Endothelial cell (in vitro differentiated cells): ENCODE measurements at places on chromosomes 7 and 10.

DNA sequence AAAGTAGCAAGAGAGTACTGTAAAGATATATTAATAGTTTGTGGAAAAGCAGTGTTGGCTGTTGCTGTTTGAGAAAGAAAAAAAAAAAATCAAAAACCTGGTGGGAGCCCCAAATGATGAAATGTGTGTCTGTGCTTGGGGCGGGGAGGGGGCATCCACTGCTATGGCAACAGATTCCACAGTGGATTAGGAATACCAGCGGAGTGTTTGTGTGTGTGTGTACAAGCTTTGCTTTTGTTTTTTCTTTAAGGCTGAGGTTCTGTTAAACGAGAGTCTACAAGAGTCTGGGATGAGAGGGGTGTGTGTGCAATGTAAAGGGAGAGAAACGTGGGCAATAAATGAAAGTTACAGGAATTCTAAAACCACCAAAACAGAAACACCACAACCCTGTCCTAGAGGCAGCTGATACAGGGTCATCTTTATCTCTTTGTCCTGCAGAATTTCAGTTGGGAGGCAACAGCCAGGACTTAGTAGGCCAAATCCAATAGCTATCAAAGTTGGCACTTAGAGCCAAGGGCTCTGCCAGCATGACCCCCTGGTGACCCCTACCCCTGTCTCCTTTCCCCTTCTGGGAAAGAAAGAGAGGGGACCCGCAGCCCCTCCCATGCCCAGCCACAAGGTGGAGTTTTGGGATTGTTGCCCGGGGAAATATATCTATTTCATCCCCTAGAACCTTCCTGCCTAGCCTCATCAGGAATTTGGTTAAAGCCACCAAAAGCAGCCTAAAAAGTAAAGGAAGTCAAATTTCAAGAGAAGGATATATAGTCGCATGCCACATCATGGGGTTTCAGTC lies 85.4 kb downstream of the OSBPL3 start:
- no peak for DNase-seq

- no peak for DNase-seq
These were observed 31.7 kb downstream of the ASAH2 start for GRCh38 chr10:50219646-50220045.

- DNase-seq, result no peak
These were observed 49.0 kb downstream of the PRR15 start for GRCh38 chr7:29612596-29612995.

DNA sequence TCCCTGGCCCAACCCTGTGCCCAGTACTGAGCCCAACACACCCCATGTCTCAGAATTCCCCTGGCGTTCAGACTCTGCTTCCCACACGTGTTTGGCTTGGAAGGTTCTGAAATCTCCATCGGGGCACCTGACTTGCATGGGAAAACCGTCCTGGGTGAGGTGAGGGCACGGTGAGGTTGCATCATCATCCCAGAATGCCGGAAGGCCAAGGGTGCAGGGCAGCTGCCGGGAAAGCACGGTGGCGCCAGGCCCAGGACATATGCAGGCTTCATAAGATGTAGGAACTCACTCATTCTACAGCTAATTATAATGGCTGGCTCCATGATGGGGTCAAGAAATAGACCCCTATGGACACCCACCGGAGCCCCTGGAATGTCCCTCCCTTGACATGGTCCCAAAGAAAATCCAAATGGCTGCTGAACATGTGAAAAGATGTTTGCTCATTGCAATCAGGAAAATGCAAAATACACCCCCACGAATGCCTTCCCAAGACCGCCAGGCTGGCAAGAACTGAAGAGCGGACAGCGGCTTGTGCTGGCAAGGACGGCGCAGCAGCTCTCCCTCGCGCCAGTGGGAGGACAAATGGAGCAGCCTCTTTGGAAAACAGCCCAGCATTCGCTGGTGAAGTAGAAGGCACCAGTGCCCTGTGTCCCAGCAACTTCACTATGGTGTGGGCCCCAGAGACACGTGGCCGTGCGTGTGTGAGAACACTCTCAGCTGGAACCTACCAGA lies 2.3 kb downstream of the KNDC1 start:
- no peak for DNase-seq

DNA sequence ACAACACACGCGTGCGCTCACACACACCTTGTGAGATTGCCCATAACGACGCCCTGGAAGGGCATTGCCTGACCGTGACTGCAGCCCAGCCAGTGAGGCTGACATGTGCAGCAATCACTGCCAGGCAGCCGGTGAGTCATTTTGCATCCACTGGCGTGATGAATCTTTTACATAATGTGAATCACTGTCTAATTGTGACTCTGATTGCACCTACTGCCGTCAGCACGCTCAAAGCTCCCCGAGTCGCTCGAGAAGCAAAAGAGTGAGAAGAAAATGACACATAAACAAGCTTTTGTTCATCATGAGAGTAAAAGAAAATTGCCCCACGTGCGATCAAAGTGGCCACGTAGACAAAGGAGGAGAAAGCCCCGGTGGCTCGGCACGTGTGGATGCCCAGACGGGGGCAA lies 117.4 kb upstream of the PFKP start:
- no peak for DNase-seq

GRCh38 chr7:148700661-148701064 lies 2.0 kb downstream of the CUL1 start:
- no peak for DNase-seq

DNA sequence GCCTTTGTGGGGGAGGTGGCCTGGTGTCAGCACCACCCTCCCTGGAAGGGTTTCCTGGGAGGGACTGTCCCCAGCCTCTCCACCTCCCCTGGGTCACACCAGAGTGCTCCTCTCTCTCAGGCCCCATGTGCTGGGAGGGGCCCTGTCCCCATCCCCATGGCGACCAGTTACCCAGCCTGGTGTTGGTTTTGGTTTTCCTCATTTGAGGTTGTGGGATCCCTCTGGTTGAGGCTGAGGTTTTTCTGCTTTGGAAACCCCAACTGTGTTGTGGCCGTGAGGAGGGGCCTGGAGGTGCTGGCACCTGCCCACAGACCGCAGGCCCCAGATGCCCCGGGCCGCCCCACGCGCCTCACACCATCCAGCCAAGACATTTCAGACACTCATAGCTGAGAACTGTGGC lies 106.3 kb downstream of the GRK5 start:
- DNase-seq, result no peak

- no peak for DNase-seq
These were observed 20.3 kb upstream of the DNA2 start for GRCh38 chr10:68492118-68492517.

GRCh38 chr10:125882596-125882995 lies 1.5 kb upstream of the DHX32 start:
- no peak for DNase-seq

DNA sequence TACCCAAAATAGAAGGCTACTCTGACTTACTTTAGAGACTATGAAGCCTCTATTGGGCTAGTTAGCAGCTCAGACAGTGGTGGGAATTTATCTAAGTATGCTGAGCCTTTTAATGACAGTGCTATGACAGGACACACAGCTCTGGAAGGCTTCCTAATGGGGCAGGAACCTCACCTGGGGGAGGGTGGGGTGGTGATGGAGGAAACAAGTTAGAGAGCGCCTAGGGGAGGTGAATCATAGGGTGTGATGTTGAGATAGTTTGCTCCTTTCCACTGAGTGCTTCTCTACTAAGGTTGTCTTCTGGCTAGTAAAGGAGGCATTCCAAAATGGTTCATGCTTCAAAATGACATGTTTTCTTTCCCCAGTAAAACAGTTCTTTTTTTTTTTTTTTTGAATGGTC lies 42.1 kb downstream of the PPP1R9A start:
- no peak for DNase-seq

DNA sequence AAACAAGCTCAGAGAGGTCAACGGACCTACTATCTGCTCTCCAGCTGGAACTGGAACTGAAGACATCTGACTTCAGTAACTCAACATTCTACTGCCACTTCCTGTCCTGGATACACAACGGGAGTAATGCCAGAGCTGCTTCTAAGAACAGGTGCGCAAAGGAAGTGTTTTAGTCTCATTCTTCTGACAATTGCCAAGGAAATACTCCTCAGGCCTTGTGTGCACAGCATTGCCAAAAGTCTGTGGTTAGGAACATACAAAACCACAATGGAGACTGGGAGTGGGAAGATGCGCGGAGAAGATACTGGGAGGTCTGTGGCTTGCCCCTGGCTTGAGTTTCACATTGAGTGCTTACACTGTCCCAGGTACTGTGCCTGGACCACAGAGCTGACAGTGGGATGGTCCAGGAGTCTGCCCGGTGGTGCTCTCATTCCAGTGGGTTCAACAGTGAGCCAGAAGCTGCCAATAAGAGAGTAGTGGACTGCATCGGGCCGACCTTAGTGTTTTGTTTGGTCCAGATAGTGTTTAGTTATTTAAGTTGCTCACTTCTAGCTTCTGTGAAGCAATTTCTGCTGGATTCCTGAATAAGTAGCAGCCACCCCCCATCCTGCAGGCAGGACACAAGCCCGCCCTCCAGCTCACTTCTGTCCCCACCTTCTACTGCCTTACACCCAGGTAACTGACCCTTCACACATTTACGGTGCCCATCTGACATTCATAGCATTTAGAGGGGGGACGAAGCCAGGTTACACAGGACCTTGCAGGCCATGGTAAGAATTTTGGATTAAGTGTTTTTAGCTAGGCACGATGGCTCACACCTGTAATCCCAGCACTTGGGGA lies 10.3 kb downstream of the TBL2 start:
- no peak for DNase-seq

DNA sequence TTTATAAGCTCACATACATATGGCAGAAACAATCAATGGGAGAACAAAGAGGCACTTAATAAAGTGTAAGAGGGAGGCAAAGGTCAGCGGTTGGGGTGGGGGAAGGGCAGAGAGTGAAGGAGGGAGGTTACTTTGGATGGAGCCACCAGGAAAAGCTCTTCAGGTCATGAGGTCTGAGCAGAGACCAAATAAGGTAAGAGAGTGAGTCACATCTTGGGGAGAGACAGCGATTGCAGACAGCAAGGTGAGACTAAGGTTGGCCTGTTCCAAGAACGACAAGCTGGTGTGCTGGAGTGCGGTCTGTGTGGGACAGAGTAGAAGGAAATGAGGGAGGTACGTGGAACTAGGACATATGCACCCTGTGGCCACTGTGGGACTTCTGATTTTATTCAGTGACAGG lies 74.3 kb upstream of the TOMM7 start:
- DNase-seq, result no peak

DNA sequence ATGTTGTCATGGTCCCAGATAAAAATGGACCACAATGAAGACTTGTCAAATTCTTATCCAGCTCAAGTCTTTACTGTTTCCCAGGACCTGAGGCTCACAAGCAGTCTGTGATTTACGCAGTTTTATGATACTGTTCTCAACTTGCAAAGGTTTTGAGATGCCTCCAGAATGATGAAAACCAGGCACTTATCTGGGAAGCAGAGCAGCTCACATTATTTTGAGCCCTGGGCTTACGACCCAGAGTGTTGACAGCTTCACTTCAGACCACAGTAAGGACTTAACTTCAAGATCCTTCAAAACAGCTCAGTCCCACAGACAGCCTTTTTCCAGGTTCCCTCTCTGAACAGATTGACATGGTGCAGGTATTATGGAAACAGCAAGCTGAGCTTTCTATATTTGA lies 236.1 kb downstream of the RNLS start:
- no peak for DNase-seq

- peak; percentile 17 for DNase-seq
These were observed 144.4 kb downstream of the TES start for GRCh38 chr7:116354546-116355423.

DNA sequence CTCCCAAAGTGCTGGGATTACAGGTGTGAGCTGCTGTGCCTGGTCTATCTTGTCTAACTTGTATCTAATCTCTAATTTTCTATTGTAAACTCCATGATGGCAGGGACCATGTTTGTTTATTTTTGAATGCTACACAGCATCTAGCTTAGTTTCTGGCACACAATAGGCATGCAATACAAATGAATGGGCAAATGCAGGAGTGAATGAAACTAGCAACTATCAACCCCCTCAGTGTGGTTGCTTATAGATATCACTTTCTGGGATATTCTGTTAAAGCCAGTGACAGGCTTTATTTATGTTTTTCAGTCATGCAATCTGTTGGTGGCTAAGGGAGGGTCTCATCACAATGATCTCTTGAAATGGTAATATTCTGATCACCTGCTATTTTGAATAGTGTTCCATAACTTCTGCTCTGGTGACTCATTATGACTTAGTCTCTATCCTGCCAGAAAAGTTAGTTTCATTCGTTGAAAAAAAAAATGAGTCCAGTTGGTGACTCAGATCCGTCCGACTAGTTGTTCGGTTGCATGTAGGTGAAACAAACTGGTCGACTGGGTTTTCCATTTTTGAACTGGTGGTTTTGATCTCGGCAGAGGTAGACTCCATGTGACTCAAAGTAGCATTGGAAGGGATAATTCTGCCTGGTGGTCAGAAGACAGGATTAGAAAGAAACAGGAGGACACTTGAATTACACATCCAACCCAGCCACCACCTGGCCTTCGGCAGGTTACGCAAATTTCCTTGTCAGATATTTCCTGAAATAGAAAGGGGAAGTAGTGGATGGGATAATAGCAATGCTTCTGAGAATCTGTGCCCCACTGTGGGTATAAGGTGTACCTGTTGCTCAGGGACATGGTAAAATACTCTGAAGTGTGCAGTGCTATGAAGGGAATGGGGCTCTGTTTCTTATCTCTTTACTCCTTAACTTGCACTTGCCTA lies 76.8 kb downstream of the GATA3 start:
- DNase-seq, result no peak

- no peak for DNase-seq
These were observed 26.0 kb downstream of the EN2 start for GRCh38 chr7:155483868-155484325.

GRCh38 chr10:5616836-5617235 lies 49.6 kb downstream of the ASB13 start:
- no peak for DNase-seq

GRCh38 chr10:93471110-93471651 lies 11.0 kb downstream of the MYOF start:
- no peak for DNase-seq

GRCh38 chr7:120170834-120171233 lies 102.1 kb upstream of the KCND2 start:
- no peak for DNase-seq

DNA sequence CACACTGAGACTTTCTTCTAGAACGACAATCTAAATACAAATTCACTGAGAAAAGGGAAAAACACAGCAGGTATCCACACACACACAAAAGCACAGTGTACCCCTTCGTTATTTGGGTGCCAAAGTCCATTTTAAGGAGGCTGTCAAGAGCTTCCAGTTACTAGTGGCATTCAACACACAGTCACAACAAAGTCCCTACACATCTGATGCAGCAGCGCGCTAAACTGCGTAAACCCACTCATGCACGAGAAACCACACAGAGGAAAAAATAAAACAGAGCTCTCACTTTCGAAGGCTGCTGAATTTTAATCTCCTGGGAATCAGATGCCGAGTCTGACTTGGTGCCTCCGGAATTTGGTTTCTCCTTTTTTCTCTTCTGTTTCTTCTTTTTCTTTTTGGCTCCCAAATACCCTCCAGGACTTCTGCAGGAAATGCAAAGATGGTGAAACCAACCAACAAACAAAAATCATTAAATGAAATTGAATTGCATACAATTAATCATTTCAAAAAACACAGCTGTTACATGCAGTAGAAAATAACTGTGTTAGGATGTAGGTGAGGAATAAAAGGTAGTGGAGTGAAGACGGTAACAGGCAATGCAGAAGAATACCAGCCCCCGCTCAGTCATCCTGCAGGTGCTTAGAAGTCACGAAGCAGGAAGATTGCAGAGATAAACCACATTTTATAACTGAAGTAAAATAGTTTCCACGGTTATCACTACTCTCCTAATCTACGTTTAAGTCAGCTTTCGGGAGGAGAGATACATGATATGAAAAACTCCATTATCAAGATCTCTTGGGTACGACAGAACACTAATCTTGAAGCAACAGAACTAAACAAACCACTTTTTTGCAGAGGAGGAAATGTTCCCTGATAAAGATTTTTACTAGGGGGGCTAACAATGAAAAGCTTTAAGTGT lies 27.1 kb downstream of the NMT2 start:
- DNase-seq, result no peak
